ENCODE measurements at places on chromosomes 2 and 18. TPM values are rescaled to one million over a fixed set of nuclear protein-coding genes. Genes with fewer than 3 reads are reported as not detected.

The TMEM198 gene
- 1.3 TPM for total RNA-seq

The TGFBRAP1 gene
- total RNA-seq = 17.4 TPM

The VWC2L gene
- total RNA-seq = not detected

The GPR55 gene
- total RNA-seq = not detected

The ACTG2 gene
- 0.11 TPM for total RNA-seq

The SERPINB3 gene
- total RNA-seq = not detected

The ANKRD29 gene
- 4.1 TPM for total RNA-seq

The CCDC148 gene
- total RNA-seq = 1.5 TPM

The RESP18 gene
- total RNA-seq = not detected
